ENCODE measurements at places on chromosomes 16 and 17.
A peak's percentile ranks its signal among the peaks of the same experiment; 100 is the strongest.

DNA sequence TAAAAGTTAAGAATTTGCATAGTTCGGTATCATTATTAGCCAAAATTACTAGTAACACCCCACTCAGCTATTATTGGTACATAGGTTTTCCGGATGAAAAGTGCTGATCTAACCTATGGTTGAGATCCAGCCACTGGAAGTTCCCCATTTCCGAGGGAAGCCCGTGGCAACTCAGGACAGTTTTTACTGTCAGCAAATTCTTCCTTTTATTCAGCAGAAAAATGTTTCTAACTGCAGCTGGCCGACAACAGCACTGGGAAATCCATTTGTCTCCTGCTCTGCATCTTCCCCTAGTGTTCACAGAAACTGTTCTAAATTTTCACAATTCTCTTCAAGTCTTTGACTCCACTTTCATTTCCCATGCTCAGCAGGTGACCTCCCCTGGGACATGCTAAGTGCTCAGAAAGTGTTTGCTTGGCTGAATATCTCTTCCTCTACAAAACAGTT is 15.5 kb upstream of the MMD start:
- no peak for DNase-seq

GRCh38 chr16:66064801-66065530 is 301.5 kb upstream of the CDH5 start:
- no peak for DNase-seq

GRCh38 chr16:617855-618254 is 12.9 kb upstream of the WFIKKN1 start:
- no peak for DNase-seq

DNA sequence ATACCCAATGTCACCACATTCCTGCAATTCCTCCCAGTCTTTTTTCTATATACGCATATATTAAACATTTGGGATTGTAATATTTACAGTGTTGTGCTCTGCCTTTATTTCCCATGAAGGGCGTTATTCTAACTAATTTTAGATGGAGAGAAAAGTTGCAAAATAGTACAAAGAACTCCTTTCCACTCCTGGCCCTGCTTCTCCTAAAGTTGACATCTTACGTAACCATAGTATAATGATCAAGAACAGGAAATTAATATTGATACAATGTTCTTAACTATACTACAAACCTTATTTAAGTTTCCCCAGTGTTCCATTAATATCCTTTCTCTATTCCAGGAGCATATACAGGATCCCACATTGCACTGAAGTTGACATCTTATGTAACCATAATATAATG is 46.3 kb downstream of the TK2 start:
- DNase-seq = no peak

DNA sequence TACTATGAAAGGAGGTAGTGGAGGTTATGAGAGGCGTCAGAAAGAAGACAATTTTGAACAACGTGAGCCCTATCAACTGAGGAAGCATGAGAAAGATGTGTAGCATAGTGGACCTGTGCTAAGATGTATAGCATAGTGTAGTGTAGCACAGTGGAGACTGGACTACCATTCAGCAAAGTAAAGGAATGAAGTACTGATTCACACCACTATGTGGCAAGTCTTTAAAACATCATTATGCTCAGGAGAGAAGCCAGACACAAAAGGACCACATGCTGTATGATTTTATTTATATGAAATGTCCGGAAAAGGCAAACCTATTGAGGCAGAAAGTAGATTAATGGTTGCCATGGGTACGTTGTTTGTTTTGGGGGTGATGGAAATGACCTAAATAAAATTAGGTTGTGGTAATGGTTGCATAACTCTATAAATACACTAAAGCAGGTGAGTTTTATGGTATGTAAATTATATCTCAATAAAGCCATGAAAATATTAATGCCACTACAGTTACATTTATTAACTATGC is 20.4 kb upstream of the XYLT1 start:
- DNase-seq = no peak

GRCh38 chr16:22123759-22124490 is 31.6 kb downstream of the VWA3A start:
- DNase-seq = no peak

DNA sequence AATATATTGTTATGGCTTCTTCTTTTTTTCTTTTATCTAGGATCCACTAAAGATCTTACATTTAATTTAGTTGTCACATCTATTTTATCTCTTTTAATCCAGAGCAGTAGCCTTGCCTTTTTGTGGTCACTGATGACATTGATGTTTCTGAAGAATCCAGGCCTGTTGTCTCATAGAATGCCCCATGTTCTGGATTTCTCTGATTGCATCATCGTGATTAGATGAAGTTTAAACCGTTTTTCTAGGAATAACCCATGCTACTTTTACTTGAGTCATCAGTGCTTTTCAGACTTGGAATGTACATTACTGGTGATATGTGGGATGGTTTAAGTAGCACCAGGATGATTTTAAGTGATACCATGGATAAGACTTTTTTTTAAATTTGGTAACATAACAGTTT is 106.4 kb upstream of the CES5A start:
- DNase-seq = no peak

GRCh38 chr17:75516619-75517296 is 430 bp downstream of the TSEN54 start:
- DNase-seq = no peak

DNA sequence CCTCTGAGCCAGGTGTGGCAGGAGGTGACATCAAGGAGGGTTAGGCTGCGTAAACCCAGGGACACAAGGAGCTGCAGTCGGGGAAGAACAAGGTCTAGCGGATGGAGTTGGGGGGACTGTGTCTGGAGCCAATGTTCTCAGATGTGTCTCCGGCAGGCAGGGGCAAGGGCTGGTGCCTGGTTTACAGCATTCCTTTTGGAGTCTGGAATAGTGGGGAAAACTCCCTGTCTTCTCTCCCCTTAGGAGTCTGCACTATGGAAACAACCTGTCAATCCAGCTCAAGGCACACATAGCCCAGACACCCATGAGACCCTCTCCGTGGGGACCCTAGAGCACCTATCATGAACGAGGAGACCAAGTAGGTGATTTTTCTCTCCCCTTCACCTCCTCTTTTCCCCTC is 27.5 kb downstream of the NLRC5 start:
- no peak for DNase-seq

GRCh38 chr16:72098936-72099335 is 5.3 kb downstream of the DHX38 start:
- DNase-seq = no peak

DNA sequence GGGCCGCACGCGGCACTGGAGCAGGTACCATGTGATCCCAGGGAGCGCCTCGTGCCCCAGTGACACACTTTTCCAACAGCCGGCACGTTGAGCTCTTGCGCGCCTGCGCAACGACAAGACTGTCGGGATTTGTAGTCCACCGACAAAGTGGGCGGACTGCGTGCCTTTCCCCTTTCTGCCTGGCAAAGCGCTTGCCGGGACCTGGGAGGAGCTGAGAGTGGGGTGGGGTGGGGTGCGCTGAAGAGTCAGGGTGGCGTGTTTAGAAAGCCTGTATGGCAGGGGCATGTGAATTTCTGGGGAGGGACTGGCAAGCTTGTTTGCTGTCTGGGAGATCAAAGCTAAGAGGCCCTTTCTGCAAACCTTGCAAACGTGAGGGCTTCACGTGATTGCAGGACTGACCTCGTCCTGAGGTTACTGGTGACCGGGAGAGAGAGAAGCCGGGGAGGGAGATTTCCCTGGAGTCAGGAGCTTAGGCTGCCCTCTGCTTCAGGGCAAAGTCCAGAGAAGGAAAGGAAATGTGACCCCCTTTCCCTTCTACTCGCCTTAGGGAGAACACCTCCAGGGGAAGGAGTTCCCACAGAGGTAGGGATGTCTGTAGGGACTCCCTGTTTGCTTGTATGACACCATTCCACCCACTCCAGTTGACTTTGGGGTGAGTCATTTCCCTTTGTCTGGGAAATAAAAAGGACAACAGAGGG is 429 bp upstream of the NR1D1 start:
- DNase-seq = peak; percentile 89

DNA sequence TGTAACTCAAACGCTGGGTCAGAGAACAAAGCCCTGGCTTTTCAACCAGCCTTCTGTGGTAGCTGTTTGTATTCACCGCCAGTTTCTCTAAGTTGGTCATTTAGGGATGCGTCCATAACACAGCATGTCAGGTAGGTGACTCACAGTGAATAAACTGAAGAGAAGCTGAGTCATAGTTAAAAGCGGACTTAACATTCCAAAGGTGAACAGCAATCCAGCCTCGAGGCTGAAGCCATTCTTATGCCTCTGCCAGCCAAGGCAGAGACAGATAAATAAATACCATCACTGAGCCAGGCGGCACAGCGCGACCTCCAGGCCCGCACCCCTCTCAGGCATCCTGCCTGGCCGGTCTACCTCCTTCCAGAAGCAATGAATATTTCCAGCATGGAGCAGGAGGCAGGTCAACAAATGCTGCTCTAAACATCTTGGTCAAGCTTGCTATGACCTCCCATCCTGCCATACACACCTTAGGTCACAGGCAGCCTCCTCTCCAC is 12.4 kb upstream of the CACNG4 start:
- DNase-seq = no peak
